ENCODE measurements at places on chromosomes 4 and X. TPM values are rescaled to one million over a fixed set of nuclear protein-coding genes. Genes with fewer than 3 reads are reported as not detected.

DNA sequence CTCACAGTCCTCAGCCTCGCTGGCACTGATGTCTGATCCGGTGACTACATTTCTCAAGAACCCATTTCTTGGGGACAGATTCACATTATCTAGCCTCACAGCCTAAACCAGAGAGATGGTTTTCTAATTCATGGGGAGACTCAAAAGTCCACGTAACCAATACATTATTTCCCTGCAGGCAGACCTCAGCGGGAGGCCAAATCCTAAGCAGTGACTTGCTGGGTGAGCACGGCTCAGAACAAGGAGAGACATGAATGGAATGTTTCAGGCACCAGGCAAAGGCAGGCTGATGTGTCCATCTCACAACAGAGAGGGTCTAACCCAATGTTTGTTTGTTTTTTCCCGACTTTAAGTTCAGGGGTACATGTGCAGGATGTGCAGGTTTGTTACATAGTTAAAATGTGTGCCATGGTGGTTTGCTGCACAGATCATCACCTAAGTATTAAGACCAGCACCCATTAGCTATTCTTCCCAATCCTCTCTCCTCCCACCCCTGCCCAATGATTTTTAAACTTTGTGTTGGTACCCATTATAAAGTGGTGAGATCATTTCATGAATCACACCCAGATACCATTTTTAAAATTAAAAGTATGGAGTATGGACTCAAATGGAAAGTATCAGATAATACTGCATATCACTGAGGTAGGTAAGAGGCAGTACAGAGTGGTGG is 53.3 kb downstream of the SCD5 start:
- no peaks in the 10 kb centered on the region for H3K36me3 ChIP-seq
- H3K27me3 ChIP-seq: no peaks in the 10 kb centered on the region
- no peak overlapping the region for H3K4me3 ChIP-seq
- no peak for DNase-seq
- no peak overlapping the region for H3K27ac ChIP-seq

GRCh38 chr4:2871911-2872310 is 28.3 kb downstream of the ADD1 start:
- peak overlapping the region; percentile 26 for H3K27ac ChIP-seq
- peaks cover 8% of the 10 kb centered on the region for H3K36me3 ChIP-seq
- no peaks in the 10 kb centered on the region for H3K27me3 ChIP-seq
- peaks cover 60% of the 10 kb centered on the region for H3K4me1 ChIP-seq

DNA sequence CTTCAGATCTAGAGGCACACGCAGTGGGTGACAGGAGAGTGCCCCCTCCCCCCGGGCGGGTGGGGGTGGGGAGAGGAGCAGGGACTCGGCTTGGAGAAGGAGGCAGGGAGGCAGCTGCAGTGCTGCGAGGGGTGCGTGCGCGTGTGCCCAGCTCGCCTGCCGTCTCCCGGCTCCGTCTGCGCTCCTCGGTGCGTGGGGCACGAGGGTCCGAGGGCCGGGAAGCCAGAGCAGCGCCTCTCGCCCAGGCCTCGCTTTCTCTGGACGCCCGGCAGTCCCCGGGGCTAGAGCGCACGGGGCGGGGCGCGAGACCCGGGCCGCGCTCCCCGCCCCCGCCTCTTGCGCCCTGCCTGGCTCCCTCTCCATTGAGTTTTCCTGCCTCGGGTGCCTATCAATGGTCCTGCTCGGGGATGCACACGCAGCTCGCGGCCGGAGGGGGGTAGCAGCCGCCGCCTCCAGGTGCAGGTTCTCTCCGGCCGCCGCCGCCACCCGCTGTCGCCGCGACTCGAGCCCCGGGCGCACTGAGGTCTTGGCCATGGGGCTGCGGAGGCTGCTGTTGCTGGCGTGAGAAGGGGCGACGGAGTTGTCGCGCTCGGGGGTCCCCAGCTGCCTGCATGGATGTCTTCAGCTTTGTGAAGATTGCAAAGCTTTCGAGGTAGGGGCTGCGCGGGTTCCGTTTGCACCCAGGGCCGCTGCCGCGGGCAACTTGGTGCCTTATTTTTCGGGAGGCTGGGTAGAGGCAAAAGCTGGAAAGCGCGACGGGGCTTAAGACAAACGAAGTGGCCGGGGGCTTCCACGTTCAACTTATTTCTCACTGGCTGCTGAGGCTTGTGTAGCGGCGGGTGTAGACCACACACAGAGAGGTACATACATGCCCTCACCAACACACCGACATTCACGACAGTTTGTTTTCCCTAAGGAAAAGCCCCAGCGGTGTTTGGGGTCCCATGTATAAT is at the start of gene FRMPD4:
Gene FRMPD4, plus strand, starts transcription at position 113 of the 953 bp plus-strand sequence. Its CDS starts 499 bp downstream, at position 612.
- DNase-seq: no peak
- H3K27ac ChIP-seq: no peak within 1 kb of the TSS
- H3K4me1 ChIP-seq: no peaks in the 10 kb centered on the region
- H3K27me3 ChIP-seq: peaks cover 23% of the 10 kb centered on the region
- no peaks in the 10 kb centered on the region for H3K36me3 ChIP-seq
- no peak within 1 kb of the TSS for H3K4me3 ChIP-seq

DNA sequence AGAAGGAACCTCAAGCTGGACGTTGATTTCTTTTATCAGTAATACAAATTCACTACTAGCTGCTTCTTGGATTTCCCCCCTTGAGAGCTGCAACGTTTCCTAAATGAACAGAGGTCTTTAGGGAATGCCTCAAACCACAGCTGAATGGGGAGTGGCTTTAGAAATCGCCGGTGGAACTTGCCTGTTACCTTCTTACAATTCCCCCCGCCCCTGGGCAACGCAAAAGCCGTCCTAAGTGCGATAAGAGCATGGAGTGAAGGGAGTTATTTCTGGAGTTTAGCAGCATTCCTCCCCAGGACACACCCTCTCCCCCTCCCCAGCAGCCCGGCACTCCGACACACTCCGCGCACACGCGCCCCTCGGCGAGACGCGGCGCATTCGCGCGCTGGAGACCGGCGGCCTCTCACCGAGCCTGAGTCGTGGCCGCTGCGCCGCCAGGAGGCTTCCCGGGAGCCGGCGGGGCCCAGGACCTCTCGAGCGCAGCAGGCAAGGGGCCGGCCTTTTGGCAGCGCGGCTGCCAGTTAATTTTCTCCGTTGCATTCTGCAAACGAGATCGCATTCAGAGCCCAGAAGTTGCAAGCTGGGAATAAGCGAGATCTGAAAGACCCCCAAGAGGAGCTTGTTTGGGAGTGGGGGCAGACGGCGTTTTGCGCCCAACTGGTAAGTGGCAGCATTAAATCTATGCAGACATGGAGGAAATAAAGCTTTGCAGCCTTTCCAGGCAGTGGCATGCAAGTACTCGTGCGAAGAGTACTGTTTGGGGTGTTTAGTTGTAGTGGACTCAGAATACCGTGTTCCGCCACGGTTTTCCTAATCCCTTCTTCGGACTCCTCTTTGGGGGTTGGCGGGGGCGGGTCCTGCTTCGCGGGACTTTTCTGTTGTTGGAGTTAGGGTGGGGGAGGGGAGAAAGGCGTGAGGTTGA is 134.7 kb downstream of the PALLD start:
- peak; percentile 87 for DNase-seq
- H3K4me3 ChIP-seq: peak overlapping the region; percentile 68
- H3K27ac ChIP-seq: peak overlapping the region; percentile 58
- H3K36me3 ChIP-seq: no peaks in the 10 kb centered on the region

DNA sequence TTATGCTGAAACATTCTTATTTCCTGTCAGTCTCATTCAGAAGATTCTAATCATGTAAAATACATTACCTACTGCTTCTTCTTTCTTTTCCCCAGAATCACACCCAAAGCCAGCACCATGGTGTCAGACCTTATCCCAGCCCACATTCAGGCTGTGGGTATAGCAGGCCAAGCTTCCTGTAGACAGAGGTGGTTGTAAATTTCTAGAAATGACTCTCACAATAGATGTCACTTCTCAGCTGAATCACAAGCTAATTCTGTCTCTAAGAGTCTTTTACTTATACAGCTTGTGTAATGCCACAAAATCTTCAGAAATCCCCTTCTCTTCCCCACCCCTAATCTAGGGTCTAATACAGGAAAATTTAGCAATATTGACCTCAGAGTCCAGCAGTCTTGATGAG is 239.6 kb downstream of the PARM1 start:
- no peaks in the 10 kb centered on the region for H3K4me1 ChIP-seq
- H3K36me3 ChIP-seq: no peaks in the 10 kb centered on the region
- H3K27me3 ChIP-seq: no peaks in the 10 kb centered on the region
- no peak for DNase-seq
- no peak overlapping the region for H3K4me3 ChIP-seq
- H3K27ac ChIP-seq: no peak overlapping the region

HPGD gene
- 1.3 TPM for total RNA-seq

All from A673 (cell line).